GM13977 (cell line): ENCODE measurements at places on chromosomes 5 and 9.

- DNase-seq, result no peak
Observed at GRCh38 chr9:72583370-72583769, 62.0 kb downstream of the TMC1 start.

DNA sequence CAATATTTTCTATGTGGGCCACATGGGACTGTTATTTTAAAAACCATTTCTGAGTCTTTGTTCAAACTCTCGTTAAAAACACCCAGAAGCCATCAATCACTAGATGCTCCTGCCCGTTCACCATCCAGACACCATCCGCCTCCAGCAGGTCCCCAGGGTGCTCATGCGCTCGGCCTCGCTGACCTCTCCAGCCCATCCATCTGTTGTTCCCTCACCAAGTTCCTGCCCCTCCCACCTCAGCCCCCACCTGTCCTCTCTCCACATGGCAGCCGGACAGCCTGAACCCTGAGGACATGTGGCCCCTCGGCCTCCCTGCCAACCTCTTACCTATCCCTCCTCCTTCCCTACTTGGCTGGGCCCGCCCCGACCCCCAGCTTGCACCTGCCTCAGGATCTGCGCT lies 31.6 kb downstream of the NSUN2 start:
- DNase-seq, result no peak

DNA sequence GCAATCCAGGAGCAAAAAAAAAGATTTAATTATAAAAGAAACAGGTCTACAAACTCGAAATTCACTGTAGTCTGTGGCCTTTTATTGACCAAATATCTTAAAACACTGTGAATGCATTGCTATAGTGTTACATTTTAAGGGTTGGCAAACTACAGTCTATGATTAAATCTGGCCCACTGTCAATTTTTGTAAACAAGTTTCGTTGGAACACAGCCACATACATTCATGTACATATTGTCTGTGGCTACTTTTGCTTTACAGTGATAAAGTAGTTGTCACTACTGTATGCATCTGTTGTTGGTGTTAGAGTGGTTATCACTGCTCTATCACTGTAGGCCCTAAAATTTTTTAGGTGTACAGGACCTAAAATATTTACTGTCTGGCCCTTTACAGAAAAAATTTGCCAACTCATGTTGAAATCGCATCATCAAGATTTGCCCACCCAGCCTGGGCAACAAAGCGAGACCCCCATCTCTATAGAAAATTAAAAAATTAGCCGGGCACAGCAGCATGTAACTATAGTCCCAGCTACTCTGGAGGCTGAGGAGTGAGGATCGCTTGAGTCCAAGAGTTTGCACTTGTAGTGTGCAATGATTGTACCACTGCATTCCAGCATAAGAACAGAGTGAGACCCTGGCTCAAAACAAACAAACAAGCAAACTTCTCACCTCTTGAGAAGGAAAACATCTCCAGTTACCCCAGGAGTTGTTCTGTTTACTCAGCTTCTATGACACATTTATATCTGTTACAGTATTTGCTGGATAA lies 89.0 kb downstream of the ERBIN start:
- no peak for DNase-seq

- no peak for DNase-seq
Observed at GRCh38 chr5:72760259-72760658, 56.2 kb upstream of the TNPO1 start.

DNA sequence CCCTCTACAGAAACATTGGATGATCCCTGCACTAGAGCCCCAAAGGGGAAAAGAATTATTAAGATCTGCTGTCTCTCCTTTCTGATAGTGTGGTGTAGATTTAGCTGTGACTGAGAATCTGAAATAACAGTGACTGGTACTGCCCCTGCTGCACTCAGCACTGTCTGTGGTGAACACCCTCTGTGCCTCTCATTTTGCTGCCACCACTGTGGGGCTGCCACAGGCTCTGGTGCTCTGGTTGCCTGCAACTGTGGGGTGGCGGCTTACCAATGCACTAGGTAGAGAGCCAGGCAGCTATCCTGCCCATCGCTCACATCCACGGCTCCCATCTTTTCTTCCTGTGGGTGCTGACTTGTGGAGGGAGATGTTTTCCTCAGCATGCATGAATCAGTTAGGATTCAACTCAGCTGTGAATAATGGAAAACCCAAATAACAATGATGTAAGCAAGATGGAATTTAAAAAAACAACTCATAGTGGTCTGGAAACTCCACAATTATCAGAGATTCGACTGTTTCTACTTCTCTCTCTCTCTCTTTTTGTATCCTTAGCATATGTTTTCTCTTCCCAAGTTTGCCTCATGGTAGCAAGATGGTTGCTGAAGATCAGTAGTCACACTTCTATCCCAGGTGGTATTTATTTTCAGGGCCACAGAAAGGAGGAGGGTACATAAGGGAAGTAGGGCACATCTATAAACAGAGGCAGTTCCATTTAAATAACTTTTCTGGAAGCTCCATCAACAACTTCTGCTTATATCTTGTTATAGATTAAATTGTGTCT lies 99.8 kb upstream of the DAP start:
- no peak for DNase-seq

DNA sequence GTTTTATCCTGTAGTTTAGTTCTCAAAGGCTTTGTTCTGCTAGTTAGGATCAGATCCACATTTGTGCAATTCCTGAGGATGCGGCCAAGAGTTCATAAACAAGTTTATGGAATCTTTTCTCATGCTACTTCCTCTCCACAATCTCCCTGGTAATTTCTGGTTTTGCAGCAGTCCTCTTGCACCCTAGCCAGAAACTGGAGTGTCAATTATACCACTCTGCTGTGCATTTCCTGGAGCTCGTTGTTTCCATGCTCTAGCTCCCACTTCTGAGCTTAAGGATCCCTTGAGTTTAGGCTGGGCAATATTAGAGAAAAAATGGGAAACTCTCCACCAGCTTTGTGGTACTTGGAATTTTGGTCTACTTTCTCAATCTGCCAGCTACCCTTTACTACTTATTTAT lies 474.7 kb downstream of the DIRAS2 start:
- DNase-seq, result no peak

DNA sequence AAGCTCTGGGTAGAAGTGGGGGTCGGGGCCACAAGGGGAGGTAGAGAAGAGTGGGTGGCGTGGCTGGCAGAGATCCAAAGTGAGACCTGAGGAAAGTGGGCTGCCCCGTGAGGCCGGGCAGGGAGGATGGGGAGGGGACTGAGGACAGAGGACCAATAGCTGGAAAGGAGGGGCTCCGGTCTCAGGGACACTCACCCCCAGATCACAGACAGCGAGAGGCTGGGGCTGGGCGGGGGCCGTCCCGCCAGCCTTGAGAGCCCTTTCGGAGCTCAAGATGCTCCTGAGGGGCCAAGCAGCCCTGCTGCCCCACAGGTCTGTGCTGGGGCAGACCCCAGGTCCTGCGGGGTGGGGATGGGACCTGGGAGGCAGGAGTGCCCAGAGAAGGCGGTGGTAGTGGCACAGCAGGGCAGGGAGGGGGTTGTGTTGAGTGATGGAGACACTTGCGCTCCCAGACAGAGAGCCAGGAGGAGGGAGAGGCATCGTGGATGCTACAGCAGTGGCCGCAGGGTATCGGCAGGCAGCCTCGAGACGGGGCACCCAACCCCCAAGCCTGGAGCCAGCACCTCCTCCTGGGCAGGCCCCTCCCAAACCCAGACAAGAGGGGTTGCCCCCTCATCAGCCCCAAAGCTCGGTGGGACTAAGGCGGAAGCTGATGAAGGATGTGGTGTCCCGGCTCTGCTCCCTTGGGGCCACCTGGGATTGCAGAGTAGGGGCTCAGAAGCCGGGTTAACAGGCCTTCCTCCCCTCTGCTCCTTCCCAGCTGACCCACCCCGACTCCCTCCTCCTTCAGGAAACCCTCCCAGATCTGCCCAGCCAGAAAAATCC lies 3.4 kb downstream of the SARDH start:
- no peak for DNase-seq

DNA sequence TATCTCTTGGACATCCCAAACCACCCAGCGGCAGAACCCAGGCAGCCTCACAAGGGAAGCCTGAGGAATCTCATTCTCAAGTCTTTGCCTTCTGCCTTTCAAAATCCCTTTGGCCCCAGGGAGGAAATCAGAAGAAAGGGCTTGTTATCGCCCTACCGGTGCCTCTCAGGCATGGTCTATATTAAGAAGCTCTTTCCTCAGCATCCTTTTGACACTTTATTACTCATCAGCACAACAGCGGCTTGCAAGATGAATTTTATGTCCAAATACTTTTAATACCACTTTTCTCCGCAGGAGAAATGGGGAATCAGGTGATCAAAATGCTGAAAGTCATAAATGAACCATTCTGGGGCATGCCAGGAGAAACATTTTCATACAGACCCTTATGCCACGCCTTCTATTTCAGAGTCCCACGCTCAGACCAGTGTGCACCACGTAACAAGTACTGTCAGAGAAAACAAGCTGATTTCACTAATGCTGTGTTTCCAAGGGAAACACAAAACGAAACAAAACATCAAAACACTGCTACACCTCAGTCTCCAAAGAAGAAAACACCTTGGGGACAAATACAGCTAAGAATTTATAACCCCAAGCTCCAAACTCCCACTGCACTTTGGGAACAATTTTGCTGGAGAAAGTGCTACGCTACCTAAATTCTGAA lies 30.0 kb downstream of the RAPGEF1 start:
- DNase-seq, result peak; percentile 74

- no peak for DNase-seq
Observed at GRCh38 chr5:122426301-122426700, 114.3 kb downstream of the SNCAIP start.

DNA sequence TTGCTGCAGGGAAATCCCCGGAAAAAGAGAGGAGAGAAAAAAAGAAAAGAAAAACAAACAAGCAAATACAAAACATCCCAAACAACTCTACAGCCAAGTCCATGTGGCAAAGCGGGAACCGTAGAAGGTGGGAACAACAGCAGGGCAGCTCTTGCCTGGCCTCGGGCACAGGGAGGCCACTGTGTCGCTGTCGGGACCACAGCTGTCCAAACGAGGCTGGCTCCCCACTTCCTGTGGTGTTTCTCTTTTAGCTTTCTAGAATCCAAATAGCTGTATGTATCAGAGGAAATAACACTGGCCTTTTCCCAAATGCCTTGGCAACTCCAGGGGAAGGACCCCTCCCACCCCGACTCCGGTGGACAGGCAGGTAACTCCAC lies 41.6 kb upstream of the EQTN start:
- DNase-seq, result no peak
